ENCODE measurements at places on chromosomes 4 and X.
A peak's percentile ranks its signal among the peaks of the same experiment; 100 is the strongest.

- DNase-seq, result no peak
Observed at GRCh38 chr4:176274441-176274840, 5.4 kb upstream of the ASB5 start.

DNA sequence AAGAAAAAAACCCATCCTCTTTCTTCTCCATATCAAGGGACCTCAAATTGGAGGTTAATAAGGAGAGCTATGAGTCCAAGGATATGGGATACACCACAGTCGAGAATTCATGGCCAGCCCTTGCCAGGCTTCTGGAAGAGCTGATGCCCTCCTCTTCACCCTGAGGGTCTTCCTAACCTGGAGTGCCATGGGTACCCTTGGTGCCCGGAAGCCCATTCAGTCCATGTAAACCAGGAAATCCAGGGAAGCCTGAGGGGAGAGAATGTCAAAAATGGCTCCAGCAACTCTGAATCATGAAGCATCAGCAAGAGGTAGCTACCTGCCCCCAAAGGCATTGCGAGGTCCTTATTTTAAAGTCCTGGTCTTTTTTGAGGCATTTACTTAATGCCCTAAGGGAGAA is 78.2 kb downstream of the ATG4A start:
- DNase-seq, result no peak

GRCh38 chrX:29662101-29662500 is 553.3 kb upstream of the MAGEB2 start:
- DNase-seq, result no peak

GRCh38 chr4:119027811-119028210 is 107.8 kb upstream of the MYOZ2 start:
- no peak for DNase-seq

DNA sequence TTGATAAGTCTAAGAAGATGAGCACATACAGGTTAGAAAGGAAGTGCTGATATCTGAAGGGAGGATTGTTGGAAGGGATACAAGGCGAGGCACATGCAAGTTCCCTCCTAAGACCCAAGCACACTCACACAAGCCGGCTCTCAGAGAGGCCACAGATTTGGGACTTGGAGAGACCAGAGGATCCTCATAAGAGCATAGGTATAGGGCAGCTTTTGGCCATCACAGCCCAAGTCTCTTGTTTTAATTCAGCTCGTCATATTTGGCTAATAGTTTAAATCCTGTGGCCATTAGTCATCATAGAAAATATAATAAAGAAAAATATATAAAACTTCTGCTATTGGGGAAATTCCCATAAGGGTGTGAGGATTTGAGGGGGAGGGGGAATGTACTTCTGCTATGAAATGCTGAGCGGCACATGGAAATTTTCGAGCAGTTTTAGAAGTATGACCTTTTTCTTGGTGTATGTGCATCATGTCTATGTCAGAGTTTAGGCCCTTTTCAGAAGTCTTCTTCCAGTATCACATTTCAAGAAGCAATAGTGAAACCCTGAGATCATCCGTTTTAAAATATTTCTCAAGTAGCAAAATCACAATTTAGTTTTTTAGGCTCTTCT is 97.7 kb downstream of the NFKB1 start:
- DNase-seq, result peak; percentile 33

DNA sequence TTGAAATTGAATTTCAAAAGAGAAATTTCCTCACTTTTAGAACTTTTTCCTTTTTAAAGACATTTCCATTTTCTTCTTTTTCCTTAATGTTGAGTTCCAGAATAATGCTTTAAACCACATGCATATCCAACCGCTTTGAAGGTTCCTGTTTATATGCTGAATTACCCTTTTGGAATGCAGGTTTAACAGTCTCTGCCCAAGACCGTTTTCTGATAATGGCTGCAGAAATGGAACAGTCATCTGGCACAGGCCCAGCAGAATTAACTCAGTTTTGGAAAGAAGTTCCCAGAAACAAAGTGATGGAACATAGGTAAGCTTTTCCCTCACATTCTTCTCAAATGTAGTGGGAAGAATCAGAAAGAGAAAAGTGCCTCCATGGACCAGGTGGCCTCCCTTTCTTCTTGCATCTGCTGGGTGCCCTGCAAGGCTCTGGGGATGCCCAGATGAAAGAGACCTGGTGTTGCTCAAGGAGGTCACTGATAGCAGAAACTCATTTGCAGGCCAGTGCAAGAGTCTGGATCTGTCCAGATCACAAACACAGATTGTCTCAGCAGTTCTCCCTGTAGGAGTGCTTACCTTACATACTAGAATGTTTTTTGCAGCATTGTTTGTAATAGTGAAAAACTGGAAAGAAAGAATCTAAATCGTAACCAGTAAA is 42.9 kb downstream of the MOSPD2 start:
- no peak for DNase-seq

DNA sequence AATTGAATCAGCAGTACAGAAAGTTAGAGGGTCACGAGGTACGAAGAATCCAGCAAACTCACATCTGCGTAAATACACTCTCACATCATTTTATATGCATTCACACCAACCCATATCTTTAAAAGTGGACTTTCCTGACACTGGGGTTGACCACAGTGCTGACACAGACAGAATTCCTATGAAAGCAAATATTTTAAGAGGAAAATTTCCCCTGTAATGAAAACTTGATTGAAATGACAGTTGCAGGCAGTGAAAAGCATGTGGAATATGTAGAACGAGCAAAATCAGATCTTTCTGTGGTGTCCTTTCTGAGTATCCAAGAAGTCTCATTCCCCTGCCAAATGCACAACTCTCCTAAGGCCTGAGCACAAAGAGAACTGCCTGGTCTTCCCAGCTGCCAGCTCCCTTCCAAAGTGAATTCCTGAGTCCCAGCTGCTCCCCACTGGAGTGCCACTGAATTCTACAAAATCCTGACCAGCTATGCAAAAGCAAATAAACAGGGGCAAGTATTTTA is 50.5 kb upstream of the FAM9C start:
- no peak for DNase-seq

DNA sequence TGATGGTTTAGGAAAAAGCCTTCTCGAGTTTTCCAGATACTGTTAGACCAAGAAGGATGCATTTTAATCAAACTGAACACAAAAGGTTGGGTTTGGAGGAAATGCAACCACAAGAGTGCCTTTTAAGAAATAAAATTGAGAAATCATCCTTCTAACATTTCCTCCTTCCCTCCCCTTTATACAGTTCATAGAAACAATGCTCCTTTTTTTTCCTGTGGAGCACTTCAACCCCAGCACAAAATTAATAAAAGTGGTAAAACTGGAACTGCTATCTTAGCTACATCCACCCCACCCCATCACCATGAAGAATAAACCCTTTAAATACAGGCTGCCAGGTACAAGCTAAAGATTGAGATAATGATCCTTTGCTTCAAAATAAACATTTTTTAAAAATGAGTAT is 211.1 kb downstream of the RELL1 start:
- no peak for DNase-seq

- DNase-seq, result no peak
Observed at GRCh38 chrX:22922961-22923360, 76.8 kb upstream of the DDX53 start.

GRCh38 chrX:95156566-95156965 is 1482.6 kb downstream of the FAM133A start:
- DNase-seq, result no peak

GRCh38 chr4:40038977-40039376 is 17.7 kb upstream of the N4BP2 start:
- DNase-seq, result no peak

GRCh38 chrX:135006187-135006586 is 15.4 kb downstream of the SMIM10 start:
- no peak for DNase-seq

DNA sequence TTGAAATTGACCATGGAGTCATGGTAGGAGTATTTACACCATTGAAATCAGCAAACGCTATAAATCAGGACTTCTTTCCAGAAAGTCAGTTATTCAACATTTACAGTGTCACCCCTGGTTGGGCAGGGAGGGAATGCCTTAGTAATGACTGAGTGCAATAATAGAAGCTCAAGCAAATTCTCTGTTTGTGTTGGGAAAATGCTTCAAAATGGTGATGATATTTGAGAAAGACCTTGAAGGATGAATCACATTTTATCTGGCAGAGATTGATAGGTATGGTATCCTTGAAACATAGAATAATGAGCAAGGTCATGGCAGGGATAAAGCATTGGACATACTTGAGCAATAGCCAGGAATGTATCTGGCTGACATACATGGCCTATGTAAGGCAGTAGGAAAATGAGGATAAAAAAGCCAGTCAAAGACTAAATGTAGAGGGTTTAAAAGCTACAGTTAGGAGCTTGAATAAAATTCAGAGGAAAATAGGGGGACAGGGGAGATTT is 248.7 kb downstream of the FMR1NB start:
- DNase-seq, result no peak

DNA sequence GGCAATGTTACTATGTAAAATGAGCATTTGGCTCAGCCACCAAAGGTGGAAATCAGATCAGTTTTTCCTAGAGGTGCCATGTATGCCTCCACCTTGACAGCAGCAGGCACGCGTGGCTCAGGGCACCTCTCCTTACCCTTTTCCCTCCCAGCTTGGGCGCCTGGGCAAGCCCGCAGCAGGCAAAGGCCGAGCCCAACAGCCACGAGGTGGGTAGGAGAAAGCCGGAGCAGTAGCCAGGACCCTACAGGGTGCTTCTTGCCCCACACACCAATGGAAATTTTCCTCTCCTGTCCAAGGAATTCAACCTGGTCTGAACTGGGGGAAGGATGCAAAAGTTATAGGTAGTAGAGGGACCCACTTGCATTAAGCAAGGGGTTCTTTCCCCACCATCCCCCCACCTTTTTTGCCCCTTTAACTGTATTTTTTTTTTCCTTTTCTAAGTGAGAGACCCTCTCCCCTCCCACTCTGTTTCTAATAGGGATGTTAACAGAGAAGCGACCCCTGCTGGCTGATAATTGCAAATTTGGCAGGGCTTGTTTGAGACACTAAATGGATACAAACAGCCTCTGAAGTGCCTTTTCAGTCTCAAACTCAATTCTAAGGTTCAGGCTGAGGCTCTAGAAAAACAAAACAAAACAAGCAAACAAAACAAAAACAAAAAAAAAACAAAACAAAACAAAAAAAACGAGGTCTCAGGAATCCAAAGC is 895.1 kb downstream of the PCDH18 start:
- peak; percentile 8 for DNase-seq
